ENCODE measurements at places on chromosomes 2 and 18. TPM values are rescaled to one million over a fixed set of nuclear protein-coding genes. Genes with fewer than 3 reads are reported as not detected.

Gene DOCK10
- total RNA-seq = 222 TPM

Gene CPLX4
- not detected for total RNA-seq

Gene TOGARAM2
- 9.3 TPM for total RNA-seq

Gene C2orf78
- total RNA-seq = not detected

Gene ARHGEF33
- not detected for total RNA-seq

- no peaks in the 10 kb centered on the region for H3K27me3 ChIP-seq
- no peaks in the 10 kb centered on the region for H3K36me3 ChIP-seq
- H3K27ac ChIP-seq = no peak overlapping the region
- no peak for DNase-seq
Observed at GRCh38 chr2:241871538-241872312, 2.2 kb downstream of the RTP5 start.

- H3K4me1 ChIP-seq = no peaks in the 10 kb centered on the region
- H3K4me3 ChIP-seq = no peak overlapping the region
- peaks cover 5% of the 10 kb centered on the region for H3K27me3 ChIP-seq
- H3K27ac ChIP-seq = no peak overlapping the region
- DNase-seq = no peak
Observed at GRCh38 chr2:715038-715437, 37.8 kb upstream of the TMEM18 start.

- no peaks in the 10 kb centered on the region for H3K27me3 ChIP-seq
- H3K36me3 ChIP-seq = peaks cover 82% of the 10 kb centered on the region
- H3K4me3 ChIP-seq = no peak overlapping the region
- DNase-seq = no peak
Observed at GRCh38 chr2:39755466-39755865, 23.6 kb downstream of the THUMPD2 start.

DNA sequence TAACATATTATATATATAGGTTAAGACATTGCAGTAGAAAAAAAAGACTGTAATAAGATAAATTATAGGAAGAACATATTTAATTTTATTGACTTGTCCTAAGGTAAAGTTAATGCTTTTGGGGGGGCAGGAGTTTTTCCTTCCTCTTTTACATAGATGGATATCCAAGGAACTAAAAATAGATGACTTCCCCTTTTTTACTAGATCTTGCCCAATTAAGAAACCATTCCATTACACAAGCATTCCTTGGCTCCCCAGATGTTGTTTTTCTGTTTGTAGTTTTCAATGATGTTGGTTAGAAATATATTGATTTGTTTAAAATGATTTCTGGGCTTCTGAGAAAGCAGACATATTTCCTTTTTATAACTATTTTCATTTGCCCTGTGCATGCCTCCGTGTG lies 22.4 kb upstream of the PMAIP1 start:
- H3K4me3 ChIP-seq = no peak overlapping the region
- no peaks in the 10 kb centered on the region for H3K36me3 ChIP-seq
- DNase-seq = no peak
- no peak overlapping the region for H3K27ac ChIP-seq

GRCh38 chr2:236687296-236687965 lies 117.8 kb downstream of the ACKR3 start:
- H3K27me3 ChIP-seq = no peaks in the 10 kb centered on the region
- DNase-seq = no peak
